H1 (cell line): ENCODE measurements at places on chromosomes 5 and 9. TPM values are rescaled to one million over a fixed set of nuclear protein-coding genes. Genes with fewer than 3 reads are reported as not detected.

ARHGEF28 gene
- 0.77 and 1.0 TPM in 2 replicates for total RNA-seq

GRCh38 chr5:27437594-27438200 is 399.3 kb upstream of the CDH9 start:
- no peak for DNase-seq
- no peak overlapping the region for H3K27ac ChIP-seq
- H3K4me1 ChIP-seq: no peaks in the 10 kb centered on the region
- no peaks in the 10 kb centered on the region for H3K36me3 ChIP-seq
- no peak overlapping the region for H3K4me3 ChIP-seq

RAI14 gene
- total RNA-seq: 210 and 216 TPM in 2 replicates

DNA sequence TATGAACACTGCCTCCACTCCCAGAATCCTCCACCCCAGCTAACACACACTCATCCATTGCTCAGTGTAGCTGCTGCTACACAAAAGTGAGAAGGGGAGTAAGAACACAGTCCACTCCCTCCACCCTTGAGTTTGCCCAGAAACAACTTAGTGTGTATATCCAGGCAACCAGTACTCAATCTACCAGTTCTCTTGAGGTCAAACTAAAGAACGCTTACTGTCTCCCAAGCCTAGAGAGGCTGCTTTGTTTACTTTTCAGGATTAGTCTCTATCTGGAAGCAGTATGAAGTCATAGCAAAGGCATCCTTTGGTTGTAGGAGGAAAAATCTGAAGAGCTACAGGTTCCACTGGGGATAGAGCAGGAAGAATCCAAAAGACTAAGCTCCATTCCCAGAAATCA is 296.3 kb downstream of the KCNN2 start:
- no peaks in the 10 kb centered on the region for H3K4me1 ChIP-seq
- no peak overlapping the region for H3K27ac ChIP-seq
- DNase-seq: no peak
- no peak overlapping the region for H3K4me3 ChIP-seq

GRCh38 chr5:178234121-178234749 is 1.6 kb upstream of the PHYKPL start:
- no peak for DNase-seq
- H3K36me3 ChIP-seq: peaks cover 7% of the 10 kb centered on the region
- no peak overlapping the region for H3K27ac ChIP-seq
- no peak overlapping the region for H3K4me3 ChIP-seq
- no peaks in the 10 kb centered on the region for H3K27me3 ChIP-seq

DNA sequence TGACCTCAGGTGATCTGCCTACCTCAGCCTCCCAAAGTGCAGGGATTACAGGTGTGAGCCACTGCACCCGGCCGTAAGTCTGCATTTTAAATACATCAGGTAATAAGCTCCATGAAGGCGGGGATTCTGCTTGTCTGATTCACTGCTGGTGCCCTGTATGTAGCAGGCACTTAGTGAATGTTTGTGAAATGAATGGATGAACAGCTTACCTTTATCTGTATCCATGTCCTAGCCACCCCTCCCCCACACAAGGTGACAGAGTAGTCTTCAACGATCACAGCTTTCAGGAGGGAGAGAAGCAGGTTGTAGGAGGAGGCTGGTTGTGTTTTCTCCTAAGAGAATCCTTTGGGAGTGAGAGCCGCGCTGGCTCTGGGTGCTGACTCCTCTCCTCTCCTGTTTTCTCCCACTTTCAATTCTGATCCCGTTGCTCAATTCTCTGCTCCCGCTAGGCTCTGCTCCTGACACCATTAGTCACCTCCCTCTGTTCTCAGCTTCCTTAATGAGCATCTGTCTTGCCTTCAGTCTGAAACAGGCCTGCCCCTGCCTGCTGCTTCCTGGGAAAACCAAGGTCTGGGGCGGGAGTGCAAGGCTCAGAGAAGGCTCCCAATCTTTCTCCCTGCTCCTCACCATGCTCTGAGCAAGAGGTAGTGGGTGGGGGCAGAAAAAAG is 88.8 kb upstream of the CTNNA1 start:
- H3K36me3 ChIP-seq: no peaks in the 10 kb centered on the region
- no peak overlapping the region for H3K4me3 ChIP-seq
- peaks cover 3% of the 10 kb centered on the region; the same call in 1 of the 2 replicates for H3K4me1 ChIP-seq
- H3K27ac ChIP-seq: no peak overlapping the region
- H3K27me3 ChIP-seq: no peaks in the 10 kb centered on the region; the same call in 1 of the 2 replicates

DNA sequence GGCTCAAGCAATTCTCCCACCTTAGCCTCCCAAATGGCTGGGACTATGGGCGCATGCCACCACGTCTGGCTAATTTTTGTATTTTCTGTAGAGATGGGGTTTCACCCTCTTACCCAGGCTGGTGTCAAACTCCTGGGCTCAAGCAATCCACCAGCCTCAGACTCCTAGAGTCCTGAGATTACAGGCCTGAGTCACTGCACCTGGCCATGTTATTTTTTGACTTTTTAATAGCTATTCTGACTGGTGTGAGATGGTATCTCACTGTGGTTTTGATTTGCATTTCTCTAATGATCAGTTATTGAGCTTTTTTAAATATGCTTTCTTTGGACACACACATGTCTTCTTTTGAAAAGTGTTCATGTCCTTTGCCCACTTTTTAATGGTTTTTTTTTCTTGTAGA is 38.2 kb downstream of the FBXW2 start:
- no peak overlapping the region for H3K27ac ChIP-seq
- H3K4me3 ChIP-seq: no peak overlapping the region
- H3K4me1 ChIP-seq: no peaks in the 10 kb centered on the region
- H3K27me3 ChIP-seq: no peaks in the 10 kb centered on the region

DNA sequence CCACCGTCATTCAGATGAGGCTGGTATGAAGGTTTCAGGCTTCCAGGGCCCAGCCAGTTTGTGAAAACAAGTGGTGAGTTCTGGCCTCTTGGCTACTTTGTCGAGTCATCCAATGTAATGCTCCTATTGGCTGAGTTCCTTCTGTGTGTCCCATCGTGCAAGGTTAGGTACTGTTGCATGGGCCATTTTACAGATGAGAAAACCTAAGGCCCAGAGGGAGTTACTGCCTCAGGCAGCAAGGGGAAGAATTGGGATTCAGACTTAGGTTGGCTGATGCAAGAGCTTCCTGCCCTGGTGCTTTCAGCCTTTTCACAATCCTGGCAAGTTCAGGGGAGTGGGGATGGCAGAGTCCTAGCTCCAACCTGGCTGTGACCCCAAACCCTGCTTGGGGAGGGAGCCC is 17.4 kb upstream of the PITX1 start:
- H3K4me3 ChIP-seq: no peak overlapping the region
- no peaks in the 10 kb centered on the region for H3K36me3 ChIP-seq
- peaks cover 1% of the 10 kb centered on the region for H3K4me1 ChIP-seq
- peaks cover 31% of the 10 kb centered on the region for H3K27me3 ChIP-seq
- no peak for DNase-seq

SLC22A4 gene
- total RNA-seq: 0.54 and 0.60 TPM in 2 replicates

SLC25A2 gene
- not detected in 2 replicates for total RNA-seq

- no peak for DNase-seq
- no peaks in the 10 kb centered on the region for H3K36me3 ChIP-seq
- no peak overlapping the region for H3K27ac ChIP-seq
- no peaks in the 10 kb centered on the region for H3K4me1 ChIP-seq
- H3K4me3 ChIP-seq: no peak overlapping the region
- H3K27me3 ChIP-seq: no peaks in the 10 kb centered on the region
Observed at GRCh38 chr5:18497089-18497488, 862.8 kb downstream of the TAF11L14 start.

TIFAB gene
- total RNA-seq: not detected in 2 replicates

DNA sequence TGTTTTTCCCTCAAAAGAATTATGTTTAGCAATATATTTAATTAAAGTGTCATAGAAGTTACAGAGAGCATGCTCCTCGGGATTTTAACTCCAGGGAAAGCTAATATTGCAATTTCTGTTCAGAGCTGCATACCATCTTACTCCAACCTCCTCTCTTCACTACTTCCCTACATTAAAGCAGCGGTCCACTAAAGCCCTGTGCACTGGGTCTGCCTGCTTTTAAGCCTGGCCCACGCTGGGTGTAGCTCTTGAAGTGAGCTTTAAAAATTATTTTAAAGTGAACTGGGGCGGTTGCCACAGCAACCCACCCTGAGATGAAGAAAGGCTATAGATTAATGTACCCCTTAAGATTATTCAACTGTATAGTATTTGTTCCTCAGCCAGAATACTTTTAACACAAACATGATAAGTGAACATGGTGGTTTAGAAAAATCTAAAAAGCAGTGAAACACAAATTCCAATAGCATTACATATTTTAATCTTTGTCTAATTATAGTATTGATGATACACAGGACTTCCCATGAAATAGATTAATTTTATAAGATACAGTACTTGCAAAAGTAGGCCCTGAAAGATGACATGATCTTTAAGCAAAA is 3.9 kb upstream of the MEF2C start:
- H3K27ac ChIP-seq: no peak overlapping the region
- H3K27me3 ChIP-seq: peaks cover 37% of the 10 kb centered on the region
- no peak for DNase-seq
- H3K4me3 ChIP-seq: no peak overlapping the region
- H3K4me1 ChIP-seq: no peaks in the 10 kb centered on the region
- no peaks in the 10 kb centered on the region for H3K36me3 ChIP-seq

- no peaks in the 10 kb centered on the region for H3K36me3 ChIP-seq
- H3K4me3 ChIP-seq: no peak overlapping the region
- H3K27me3 ChIP-seq: no peaks in the 10 kb centered on the region
- H3K4me1 ChIP-seq: no peaks in the 10 kb centered on the region
- no peak overlapping the region for H3K27ac ChIP-seq
Observed at GRCh38 chr5:78373231-78373630, 12.8 kb downstream of the SCAMP1 start.

DNA sequence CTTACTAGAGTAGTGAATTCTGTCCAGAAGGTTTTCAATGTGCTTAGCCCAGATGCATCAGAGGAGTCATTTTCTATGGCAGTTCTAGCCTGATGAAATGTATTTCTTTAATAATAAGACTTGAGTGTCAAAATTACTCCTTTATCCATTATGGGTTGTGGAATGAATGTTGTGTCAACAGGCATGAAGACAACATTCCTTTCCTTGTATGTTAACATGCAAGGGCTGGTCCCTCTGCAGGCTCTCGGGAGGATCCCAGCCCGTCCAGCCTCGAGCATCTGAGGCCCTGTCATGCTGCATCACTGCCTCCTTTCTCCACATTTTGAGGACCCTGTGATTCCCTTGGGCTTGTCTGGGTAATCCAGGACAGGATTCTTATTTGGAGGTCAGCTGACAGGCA is 42.9 kb upstream of the FAM120AOS start:
- no peak overlapping the region for H3K4me3 ChIP-seq
- no peak for DNase-seq
- H3K27ac ChIP-seq: no peak overlapping the region
- no peaks in the 10 kb centered on the region for H3K4me1 ChIP-seq

DNA sequence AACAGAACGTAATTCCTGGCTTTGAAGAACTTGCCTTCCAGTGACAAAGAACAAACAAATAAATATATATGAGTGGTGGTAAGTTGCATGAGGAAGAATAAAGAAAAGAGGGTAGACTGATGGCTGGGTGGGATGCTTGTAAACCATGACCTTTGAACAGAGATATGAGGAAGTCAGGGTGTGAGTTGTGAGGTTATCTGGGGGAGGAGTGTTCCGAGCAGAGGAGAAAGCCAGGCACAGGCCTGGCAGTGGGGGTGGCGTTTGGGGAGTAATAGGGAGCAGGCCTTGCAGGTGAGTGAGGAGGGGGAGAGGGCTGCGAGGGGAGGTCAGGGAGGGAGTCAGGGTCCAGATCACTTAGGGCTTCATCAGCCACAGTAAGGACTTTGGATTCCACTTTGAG is 213.4 kb downstream of the PTTG1 start:
- no peak overlapping the region for H3K27ac ChIP-seq
- H3K4me3 ChIP-seq: no peak overlapping the region
- no peaks in the 10 kb centered on the region for H3K36me3 ChIP-seq
- no peaks in the 10 kb centered on the region for H3K27me3 ChIP-seq
- no peak for DNase-seq

FCN2 gene
- total RNA-seq: not detected in 2 replicates

C5orf52 gene
- not detected in 2 replicates for total RNA-seq

SPOUT1 gene
- 73.4 and 77.8 TPM in 2 replicates for total RNA-seq

KCNMB1 gene
- total RNA-seq: 0.10 and 0.19 TPM in 2 replicates

SPTLC1 gene
- total RNA-seq: 62.1 and 64.2 TPM in 2 replicates

DNA sequence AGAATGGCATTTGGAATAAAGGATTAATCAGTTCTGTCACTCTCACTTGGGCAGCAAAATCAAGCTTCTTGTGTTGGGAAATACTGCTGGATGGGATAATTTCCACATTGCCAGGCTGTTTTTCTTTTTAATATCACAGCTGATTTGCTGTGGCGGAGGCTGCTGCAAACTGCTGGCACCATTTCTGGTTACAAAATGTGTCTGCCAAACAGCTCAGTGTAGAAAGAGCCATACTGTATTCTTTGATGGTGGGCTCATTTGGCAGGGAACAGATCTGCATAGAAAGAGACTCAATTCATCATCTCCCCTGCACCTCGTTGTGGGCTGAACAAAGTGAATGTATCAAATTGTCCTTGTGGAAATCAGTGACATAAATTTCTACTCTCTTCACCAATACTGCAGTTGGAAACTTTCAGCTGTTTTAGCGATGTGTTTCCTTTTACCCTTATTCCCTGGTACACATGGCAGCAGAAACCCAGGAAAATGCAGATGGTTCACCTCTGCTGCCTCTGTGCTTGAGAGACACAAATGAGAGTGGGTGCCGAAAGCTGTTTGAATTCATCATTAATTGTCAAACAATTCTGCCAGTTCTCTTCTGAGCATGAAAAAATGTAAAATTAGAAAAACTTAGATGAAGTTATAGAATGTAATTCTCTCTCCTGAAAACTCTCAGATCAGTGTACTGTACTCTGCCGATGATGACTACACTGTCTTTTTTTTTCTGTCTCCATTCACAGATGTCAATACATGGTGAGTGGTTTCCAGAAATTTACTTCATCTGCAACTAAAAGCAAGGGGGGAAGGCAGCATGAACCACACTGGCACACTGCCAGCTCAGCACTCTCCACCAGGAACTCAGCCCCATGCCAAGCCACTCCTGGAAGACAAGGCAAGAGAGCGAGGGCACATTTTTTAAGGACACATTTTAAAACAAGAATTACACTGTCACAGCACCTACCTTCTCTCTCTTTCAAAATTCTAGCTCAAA is 75.0 kb downstream of the HMHB1 start:
- H3K36me3 ChIP-seq: no peaks in the 10 kb centered on the region
- no peak overlapping the region for H3K4me3 ChIP-seq
- no peak overlapping the region for H3K27ac ChIP-seq
